Stimulated activated CD4-positive, alpha-beta T cell treated with anti-CD3 and anti-CD28 coated beads, Interleukin-1b, Interleukin-23, amount 100 ng/mL, for 1 hour (primary cell): ENCODE measurements at places on chromosomes 12 and 14.

GRCh38 chr12:71625476-71625875 is 38.2 kb downstream of the ZFC3H1 start:
- no peak for DNase-seq

DNA sequence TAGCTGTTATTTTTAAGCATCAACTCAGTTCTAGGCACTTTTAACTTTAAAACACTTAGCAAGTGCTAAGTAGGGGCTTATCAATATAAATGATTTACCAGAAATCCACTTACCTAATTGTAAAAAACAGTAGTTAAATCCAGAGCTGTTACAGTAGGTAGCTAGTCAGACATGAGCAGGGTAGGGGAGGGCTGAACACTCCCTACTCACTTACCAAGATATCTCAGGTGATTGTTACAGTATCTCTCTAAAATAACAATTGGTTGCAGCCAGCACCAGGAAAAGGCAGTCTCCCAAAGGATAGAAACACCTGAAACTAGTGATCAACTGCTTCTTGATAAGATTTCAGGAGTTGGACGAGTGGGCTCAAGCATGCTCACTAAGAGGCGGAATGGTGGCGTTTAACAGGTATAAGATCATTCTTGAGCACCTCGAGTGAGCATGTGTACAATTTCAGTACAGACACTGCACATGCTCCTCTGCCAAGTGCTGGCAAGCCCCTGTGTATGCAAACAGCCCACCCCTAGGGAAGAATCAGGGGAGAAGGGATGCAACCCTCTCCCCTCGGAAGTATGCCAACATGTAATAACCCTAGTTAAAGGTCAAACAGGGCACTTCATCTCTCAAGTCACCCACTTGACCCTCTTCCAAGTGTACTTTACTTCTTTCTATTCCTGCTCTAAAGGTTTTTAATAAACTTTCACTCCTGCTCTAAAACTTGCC is 1113.6 kb upstream of the SEL1L start:
- no peak for DNase-seq

GRCh38 chr12:6783828-6784227 is 5.5 kb upstream of the CD4 start:
- DNase-seq = no peak

DNA sequence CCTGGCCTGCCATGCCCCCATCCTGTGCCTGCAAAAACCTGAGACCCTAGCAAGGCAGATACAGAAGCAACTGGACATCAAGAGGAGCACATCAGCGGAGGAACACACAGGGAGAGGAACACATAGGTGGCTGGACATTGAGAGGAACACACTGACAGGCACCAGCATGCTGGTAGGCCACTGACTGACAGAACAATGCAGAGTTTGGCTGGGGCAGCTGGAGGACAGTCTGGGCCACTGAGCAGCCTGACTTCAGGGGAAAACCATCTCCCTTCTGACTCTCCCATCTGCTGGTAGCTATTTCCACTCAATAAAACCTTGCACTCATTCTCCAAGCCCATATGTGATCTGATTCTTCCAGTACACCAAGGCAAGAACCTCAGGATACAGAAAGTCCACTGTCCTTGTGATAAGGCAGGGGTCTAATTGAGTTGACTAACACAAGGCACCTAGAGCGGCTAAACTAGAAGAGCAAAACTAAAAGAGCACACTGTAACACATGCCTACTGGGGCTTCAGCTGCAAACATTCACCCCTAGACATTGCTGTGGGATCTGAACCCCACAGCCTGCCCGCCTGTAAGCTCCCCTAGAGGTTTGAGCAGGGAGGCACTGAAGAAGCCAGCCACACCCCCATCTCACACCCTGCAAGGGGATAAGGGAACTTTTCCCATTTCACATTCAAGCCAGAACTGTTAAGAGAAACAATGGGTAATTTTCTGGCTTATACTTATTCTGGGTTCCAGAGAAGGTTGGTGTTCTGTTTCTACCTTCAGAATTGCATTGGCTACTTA is 22.1 kb downstream of the CLECL1 start:
- DNase-seq = no peak
